ENCODE measurements at places on chromosomes 3 and 15. TPM values are rescaled to one million over a fixed set of nuclear protein-coding genes. Genes with fewer than 3 reads are reported as not detected.

DAZL gene
- total RNA-seq, result not detected

- H3K27me3 ChIP-seq, result no peaks in the 10 kb centered on the region
- no peak within 1 kb of the TSS for H3K4me3 ChIP-seq
- H3K27ac ChIP-seq, result no peak within 1 kb of the TSS
- no peak for DNase-seq
- peaks cover 7% of the 10 kb centered on the region for H3K4me1 ChIP-seq
Measured at GRCh38 chr3:12545473-12545791, at the start of gene MKRN2OS. Gene MKRN2OS, minus strand, starts transcription at chr3:12545499. Its CDS starts 35 bp downstream, at chr3:12545464.

IL17RE gene
- 1.2 TPM for total RNA-seq

SUCLG2 gene
- 61.3 TPM for total RNA-seq

DNA sequence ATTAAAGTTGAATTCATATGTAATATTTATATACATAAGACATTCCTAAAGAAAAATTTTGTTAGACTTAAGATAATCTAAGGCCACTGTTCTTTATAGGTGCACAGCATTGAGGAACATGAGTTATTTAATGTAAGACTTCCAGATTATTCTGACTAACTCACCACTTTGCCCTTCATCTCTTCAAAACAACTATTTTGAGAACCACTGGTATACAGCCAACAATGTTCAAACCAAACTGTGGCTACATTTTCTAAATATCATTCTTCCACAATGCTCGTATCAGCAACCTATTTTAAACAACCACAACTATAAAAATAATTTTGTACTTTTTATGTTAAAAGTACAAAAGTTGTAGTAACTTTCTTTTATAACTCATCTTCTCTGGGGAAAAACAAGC is 199.8 kb upstream of the ALCAM start:
- no peak overlapping the region for H3K27ac ChIP-seq
- DNase-seq, result no peak
- H3K4me1 ChIP-seq, result no peaks in the 10 kb centered on the region
- H3K36me3 ChIP-seq, result no peaks in the 10 kb centered on the region
- H3K27me3 ChIP-seq, result peaks cover 2% of the 10 kb centered on the region

GRCh38 chr15:91102546-91103330 is 2.7 kb downstream of the SV2B start:
- no peak overlapping the region for H3K4me3 ChIP-seq
- H3K27ac ChIP-seq, result no peak overlapping the region
- H3K36me3 ChIP-seq, result no peaks in the 10 kb centered on the region

DNA sequence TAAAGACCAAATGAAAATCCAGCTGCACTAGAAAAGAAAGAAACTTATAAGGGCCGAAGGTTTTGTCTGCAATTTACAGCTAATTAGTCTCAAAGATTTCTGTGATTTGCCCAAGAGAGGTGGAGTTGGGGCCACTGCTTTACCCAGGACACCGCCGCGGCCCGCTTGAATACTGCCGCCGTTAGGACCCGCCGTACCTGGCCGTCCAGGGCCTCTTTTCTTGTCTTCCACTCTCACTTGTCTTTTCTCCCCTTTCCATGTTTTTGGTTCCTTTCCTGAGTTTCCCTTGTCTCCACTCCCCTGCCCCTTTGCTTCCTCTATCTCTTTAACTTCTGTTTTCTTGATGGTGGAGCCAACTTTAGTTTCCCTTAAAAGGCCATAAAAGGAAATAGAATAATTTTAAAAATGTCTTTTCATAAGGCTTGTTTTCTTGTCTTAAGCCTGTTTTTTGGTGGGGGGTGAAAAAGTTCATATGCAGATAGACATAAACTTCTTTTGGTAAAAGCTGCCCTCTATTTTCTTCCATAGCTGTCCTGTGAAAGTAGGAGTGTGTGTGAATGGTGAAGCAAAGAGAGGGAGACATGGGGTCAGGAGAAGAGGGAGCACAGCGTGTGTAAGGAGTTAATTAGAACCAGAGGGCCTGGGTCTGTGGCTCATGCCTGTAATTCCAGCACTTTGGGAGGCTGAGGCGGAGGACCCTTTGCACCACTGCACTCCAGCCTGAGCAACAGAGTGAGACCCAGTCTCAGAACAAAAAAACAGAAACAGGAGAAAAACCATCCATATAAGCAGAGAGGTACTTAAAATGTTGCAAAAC is 16.0 kb upstream of the CCNL1 start:
- DNase-seq, result peak; percentile 30
- peaks cover 33% of the 10 kb centered on the region for H3K4me1 ChIP-seq
- peak overlapping the region; percentile 92 for H3K27ac ChIP-seq
- peak overlapping the region; percentile 84 for H3K4me3 ChIP-seq

DNA sequence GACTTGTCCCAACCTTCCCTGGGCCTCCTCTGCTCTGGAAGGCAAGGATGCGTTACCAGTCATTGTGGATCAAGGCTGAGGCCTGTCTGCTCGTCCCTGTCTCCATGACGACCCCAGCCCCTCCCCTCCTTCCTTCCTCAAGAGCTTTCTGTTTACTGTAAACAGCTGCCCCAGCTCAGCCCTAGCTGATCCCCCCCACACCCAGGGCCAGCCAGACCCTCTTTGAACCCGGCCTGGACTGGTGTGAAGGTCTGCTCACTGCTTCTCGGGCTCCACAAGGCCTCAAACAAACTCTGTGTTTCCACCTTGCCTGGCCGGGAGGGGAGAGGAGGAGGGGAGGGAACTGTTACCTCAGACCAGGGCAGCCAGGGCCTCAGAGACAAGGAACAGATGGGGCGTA is 16.9 kb downstream of the VPS18 start:
- H3K27ac ChIP-seq, result no peak overlapping the region
- DNase-seq, result no peak
- no peak overlapping the region for H3K4me3 ChIP-seq
- H3K4me1 ChIP-seq, result peaks cover 9% of the 10 kb centered on the region
- H3K36me3 ChIP-seq, result no peaks in the 10 kb centered on the region

- no peak overlapping the region for H3K27ac ChIP-seq
- no peak for DNase-seq
- no peaks in the 10 kb centered on the region for H3K27me3 ChIP-seq
- H3K4me1 ChIP-seq, result no peaks in the 10 kb centered on the region
Measured at GRCh38 chr3:135383301-135383700, 582.2 kb upstream of the PPP2R3A start.

HHATL gene
- total RNA-seq, result not detected

GRCh38 chr15:77663256-77663655 is 30.5 kb upstream of the LINGO1 start:
- H3K27ac ChIP-seq, result no peak overlapping the region
- DNase-seq, result no peak
- H3K36me3 ChIP-seq, result no peaks in the 10 kb centered on the region
- no peak overlapping the region for H3K4me3 ChIP-seq
- H3K4me1 ChIP-seq, result no peaks in the 10 kb centered on the region

GRCh38 chr15:59873644-59874272 is 130.4 kb upstream of the FOXB1 start:
- no peaks in the 10 kb centered on the region for H3K36me3 ChIP-seq
- DNase-seq, result no peak
- H3K27me3 ChIP-seq, result peaks cover 2% of the 10 kb centered on the region

DNA sequence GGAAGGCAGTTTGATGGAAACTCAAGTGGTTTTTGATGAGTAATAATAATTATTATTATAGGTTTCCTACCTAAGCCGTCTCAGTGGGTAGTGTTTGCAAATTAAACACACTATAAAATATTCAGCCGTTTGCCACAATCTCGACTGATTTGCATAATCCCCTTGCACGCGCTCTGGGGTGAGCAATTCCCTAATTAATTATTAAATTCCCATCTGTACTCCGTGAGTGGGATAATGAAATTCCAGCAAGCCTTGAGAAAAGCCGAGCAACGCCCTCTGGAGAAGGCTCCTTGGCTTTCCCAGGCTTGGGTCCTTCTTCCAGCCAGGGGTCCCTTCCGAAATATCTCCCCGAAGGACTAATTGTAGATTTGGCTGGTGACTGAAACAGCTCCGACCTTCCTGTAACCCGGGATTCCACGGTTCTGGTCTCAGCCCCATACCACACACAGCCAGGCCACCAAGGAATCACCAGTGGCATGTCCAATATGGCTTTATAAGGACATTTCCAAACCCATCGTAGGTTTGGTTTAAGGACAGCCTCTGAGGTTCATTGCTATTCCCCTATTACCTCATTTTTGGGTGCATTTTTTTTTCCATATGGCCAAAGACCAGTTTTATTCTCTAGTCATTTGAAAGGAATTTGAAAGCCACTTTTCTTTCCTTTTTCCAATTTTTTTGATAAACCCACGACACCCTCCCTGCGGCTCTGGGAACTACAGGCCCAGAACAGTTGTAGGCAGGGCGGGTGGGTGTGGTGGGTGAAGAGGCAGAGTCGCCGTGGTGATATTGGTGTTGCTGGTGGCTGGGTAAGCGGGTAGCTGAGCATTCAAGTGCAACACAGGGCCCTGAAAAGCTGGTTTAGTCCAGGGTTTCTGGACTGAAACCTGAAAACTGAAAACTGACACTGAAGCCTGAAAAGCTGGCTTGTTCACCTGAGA is 33.2 kb upstream of the RGMA start:
- H3K4me1 ChIP-seq, result no peaks in the 10 kb centered on the region
- no peak for DNase-seq
- no peak overlapping the region for H3K27ac ChIP-seq
- no peaks in the 10 kb centered on the region for H3K36me3 ChIP-seq

CILP gene
- not detected for total RNA-seq

ZMYND10 gene
- 1.5 TPM for total RNA-seq

DNA sequence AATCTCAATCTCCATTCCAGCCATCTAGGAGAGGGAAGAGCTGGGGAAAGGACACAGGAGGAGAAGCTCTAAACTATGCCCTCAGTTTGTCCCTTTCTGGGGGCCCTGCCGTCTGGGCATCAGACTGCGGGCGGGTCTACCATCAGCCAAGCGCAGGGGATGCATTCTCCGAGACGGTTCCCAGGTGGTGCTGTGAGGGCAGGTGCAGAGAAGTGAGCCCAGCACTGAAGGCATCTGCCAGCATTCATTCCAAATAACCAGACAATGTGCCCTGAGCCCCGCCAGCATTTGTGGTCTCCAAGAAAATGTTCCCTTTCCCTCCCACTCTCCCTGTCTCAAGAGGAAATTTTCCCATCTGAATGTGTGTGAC is 265.7 kb downstream of the XXYLT1 start:
- H3K4me1 ChIP-seq, result peaks cover 2% of the 10 kb centered on the region
- DNase-seq, result no peak
- H3K27ac ChIP-seq, result no peak overlapping the region
- no peaks in the 10 kb centered on the region for H3K36me3 ChIP-seq

CADM2 gene
- 0.38 TPM for total RNA-seq

All from activated CD8-positive, alpha-beta T cell treated with anti-CD3 and anti-CD28 coated beads for 36 hours (primary cell).